Stimulated activated CD4-positive, alpha-beta T cell treated with anti-CD3 and anti-CD28 coated beads, Interleukin-15, amount 100 ng/mL, for 1 hour (primary cell): ENCODE measurements at places on chromosomes 2 and 18.

- DNase-seq, result no peak
These were observed 254.8 kb downstream of the CDH2 start for GRCh38 chr18:27921904-27922751.

DNA sequence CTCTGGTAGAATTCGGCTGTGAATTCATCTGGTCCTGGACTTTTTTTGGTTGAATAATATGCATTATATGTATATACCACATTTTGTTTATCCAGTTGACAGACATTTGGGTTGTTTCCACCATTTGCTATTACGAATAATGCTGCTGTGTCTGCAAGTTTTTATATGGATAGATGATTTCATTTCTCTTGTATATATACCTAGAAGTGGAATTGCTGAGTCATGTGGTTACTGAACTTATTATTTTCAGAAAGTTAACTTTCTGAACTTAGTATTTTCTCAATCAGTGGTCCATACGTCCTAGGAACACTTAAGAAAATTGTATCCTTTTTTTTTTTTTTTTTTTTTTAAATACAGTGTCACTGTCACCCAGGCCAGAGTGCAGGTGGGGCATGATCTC, 63.3 kb downstream of the RIF1 start:
- DNase-seq, result no peak

GRCh38 chr2:239297142-239298004, 103.4 kb downstream of the HDAC4 start:
- DNase-seq, result no peak

DNA sequence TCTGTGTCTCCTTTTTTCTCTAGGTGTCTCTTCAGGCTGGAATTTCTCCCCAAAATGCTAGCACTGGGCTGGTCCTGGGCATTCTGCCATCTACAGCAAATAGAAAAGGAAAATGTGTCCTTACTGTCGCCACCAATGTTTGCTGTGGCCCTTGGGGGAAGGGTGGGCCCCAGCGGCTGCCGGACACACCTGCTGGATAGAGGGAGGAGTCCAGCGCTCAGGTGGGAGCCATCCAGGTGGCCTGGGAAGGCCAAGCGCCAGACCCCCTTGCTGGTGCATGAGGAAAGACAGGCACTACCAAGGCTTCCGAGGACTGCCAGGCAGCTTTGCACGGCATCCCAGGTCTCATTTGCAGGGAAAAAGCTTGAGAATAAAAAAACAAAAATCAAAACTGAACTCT, 147.7 kb upstream of the GATA6 start:
- DNase-seq, result no peak

GRCh38 chr2:154402213-154402612, 296.3 kb upstream of the KCNJ3 start:
- no peak for DNase-seq
